Cortex of kidney (tissue), 1 donor: ENCODE measurements at places on chromosomes 11 and 22.

- DNase-seq = no peak
These were observed 40.2 kb upstream of the CELSR1 start for GRCh38 chr22:46577368-46578249.

GRCh38 chr22:47147572-47147971 lies 385.1 kb downstream of the TBC1D22A start:
- no peak for DNase-seq

GRCh38 chr11:112315861-112316739 lies 55.4 kb upstream of the PLET1 start:
- no peak for DNase-seq

- no peak for DNase-seq
These were observed 321.7 kb upstream of the PLET1 start for GRCh38 chr11:112582366-112582765.

- no peak for DNase-seq
These were observed 42.5 kb downstream of the ATG16L2 start for GRCh38 chr11:72856551-72857345.

GRCh38 chr11:2777386-2777785 lies 77.6 kb upstream of the KCNQ1OT1 start:
- no peak for DNase-seq

GRCh38 chr11:72079819-72080325 lies 470 bp downstream of the NUMA1 start:
- DNase-seq = no peak

- no peak for DNase-seq
These were observed 24.4 kb downstream of the YAP1 start for GRCh38 chr11:102134597-102134996.

- DNase-seq = no peak
These were observed 220.5 kb upstream of the TENM4 start for GRCh38 chr11:79661373-79661772.

DNA sequence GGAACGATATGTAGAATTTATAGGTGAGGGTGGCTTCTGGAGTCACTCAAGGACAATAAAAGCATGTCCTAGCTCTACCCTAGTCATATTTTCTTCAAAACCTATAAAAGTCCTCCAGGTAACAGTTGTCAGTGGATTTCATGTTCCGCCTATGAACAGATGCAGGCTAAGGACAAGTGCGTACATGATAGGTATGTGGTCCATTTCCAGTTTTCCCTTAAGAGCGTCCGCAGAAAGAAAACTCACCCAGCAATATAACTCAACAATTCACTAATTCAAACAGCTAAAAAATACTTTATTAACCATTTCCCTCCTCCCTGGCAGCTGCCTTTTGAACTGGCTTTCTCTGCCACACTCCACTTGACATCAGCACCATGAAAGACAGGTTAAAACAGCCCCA lies 50.2 kb upstream of the CCDC34 start:
- no peak for DNase-seq

- no peak for DNase-seq
These were observed 191.8 kb upstream of the NTM start for GRCh38 chr11:131178596-131178995.
